ENCODE measurements at places on chromosomes 7 and 10.

- no peak for DNase-seq
Observed at GRCh38 chr7:107581387-107582013, 1.5 kb downstream of the BCAP29 start.

GRCh38 chr10:21724687-21725367, 190.8 kb downstream of the MLLT10 start:
- DNase-seq, result peak; percentile 97

DNA sequence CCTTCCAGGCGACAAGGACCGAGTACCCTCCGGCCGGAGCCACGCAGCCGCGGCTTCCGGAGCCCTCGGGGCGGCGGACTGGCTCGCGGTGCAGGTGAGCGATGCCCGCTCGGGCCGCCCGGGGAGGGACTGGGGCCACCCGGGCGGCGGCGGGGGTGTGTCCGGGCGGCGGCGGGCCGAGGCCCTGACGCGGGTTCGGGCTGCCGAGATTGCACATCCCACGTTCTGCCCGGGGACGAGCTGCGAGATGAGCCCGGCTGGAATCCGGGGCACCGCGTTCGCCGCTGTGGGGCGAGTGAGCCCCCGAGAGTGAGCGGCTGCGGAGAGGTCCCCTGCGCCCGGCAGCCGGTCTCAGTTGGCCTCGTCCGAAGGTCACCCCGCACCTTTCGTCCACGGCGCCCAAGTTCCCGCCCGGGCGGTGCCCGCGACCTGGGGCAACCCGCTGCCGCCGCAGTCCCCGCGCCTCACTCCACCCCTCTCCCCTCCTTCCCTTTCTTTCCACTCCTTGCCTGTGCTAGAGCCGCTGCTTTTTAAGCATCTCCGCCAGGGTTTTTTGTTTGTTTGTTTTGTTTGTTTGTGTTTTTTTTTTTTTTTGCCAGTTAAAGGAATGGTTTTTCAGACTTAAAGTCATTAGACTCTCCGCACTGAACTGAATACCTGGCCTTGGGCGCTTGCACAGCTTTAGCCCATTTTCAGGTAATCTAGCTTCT, 515 bp downstream of the RALA start:
- DNase-seq, result peak; percentile 27

DNA sequence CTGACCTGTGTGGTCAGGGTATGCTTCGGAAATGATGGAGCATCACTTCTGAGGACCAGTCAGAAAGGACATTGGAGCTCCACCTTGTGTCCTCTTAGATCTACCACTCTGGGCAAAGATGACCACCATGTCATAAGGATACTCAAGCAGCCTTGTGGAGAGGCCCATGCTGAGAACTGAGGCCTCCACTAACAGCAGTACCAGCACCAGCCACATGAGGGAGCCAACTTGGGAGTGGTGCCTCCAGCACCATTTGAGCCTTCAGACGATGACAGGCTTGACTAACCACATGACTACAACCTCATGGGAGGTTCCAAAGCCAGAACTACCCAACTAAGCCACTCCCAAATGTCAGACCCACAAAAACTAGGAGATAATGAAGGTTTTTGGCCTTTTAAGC, 116.0 kb downstream of the NPTX2 start:
- DNase-seq, result peak; percentile 4

- DNase-seq, result no peak
Observed at GRCh38 chr10:129274748-129275474, 192.1 kb upstream of the MGMT start.

- no peak for DNase-seq
Observed at GRCh38 chr10:89147256-89147655, 59.9 kb downstream of the CH25H start.

DNA sequence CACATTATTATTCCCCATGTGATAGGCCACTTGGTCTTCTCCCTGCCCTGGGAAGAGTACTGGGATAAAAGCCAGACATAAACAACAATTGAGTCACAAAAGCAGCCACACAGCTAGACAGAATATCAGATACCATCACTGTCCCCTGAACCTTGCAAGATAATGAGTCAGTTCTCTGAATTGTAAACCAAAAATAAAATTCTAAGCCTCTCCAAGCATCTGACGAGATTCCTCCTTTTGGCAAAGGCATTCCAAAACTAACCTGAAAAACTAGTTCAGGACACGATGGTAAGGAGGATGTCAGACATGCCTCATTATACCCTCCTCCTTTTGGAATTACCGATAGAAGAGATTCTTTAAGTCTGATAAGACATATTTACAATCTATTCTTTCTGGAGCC, 450.7 kb downstream of the HTR7 start:
- DNase-seq, result no peak

DNA sequence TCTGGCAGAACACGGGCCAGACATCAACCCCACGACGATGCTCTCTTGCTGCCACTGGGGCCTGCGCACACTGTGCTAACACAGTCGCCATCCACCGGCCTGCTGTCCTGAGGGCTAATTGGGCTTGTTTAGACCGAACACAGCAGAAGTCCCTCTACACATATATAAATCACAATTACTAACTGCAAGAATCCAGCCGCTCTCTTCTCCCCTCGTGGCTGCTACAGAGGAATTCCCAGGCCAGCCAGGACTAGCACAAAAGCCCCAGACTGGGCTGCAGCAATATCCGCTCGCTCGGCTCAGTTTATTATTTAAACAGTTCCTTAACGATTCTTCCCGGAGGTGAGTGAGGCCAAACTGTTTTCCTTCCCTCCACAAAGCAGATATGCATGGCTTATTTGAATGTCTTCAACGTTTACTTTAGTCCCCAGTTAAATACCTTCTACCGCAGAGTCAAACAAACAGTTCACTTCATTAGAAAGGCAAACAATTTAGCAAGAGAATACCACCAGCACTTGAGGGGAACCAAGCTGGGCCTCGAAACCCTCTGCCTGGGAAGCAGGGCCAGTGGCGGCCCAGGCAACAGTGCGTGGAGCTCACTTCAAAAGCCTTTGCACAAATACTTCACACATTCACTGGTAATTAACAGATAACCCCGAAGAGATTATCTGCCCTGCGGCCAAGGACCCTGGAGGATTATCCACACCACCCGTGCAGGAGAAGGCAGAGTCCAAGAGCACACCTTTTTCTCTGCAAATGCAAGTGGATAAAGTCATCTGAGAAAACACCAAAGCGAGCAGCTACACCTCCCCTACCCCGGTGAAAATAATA, 145.3 kb downstream of the GLI3 start:
- DNase-seq, result no peak

DNA sequence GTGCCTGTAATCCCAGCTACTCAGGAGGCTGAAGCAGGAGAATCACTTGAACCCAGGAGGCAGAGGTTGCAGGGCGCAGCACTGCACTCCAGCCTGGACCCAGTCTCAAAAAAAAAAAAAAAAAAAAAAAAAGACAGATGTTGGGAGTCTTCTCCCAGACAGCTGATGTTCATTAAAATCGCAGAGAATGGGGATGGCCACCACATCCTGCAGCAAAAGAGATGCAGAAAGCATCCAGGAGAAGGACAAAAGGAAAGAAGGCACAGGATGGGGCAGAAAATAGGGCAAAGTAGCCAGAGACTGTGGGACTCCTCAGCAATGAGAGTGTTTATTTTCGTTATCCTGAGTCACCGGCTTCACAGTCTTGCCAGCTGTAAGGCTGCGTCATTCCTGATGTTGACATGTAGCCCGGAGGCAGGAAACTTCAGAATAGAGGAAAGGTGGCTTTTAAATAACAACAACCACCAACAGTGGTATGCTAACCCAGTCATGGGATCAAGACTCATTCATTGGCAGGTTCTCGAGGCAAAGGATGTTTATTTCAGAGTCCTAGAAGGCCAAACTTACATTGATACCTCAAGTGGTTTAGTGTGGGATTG, 149.5 kb upstream of the SVIL start:
- no peak for DNase-seq

DNA sequence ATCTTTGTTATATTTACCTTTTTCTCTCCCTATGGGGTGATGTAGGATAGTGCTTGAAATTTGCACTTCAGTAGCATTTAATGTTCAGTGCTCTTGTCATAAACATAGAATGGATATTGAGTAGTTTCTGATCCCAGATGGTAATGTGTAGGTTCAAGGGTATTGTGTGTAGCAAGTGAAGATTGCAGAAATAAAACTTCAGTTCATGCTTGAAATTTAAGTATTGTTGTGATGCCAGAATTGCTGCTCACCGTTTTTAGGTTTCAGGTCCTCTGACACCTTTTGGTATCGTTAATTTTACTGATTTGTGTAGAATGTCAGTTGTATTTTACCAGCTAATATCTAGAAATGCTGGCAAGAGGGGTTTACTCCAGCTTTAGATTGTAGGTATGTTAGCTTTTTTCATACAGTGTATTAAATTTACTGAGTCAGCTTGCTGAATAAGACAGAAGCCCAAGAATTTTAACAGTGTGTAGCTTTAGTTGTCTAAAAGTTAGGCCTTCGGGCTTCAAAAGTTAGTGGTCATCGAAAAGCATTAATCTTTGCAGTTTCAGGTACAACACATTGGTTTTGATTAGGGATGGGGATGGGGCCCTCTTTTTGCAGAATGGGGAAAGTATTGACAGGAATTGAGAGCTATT, 1.9 kb downstream of the PTEN start:
- DNase-seq, result no peak

DNA sequence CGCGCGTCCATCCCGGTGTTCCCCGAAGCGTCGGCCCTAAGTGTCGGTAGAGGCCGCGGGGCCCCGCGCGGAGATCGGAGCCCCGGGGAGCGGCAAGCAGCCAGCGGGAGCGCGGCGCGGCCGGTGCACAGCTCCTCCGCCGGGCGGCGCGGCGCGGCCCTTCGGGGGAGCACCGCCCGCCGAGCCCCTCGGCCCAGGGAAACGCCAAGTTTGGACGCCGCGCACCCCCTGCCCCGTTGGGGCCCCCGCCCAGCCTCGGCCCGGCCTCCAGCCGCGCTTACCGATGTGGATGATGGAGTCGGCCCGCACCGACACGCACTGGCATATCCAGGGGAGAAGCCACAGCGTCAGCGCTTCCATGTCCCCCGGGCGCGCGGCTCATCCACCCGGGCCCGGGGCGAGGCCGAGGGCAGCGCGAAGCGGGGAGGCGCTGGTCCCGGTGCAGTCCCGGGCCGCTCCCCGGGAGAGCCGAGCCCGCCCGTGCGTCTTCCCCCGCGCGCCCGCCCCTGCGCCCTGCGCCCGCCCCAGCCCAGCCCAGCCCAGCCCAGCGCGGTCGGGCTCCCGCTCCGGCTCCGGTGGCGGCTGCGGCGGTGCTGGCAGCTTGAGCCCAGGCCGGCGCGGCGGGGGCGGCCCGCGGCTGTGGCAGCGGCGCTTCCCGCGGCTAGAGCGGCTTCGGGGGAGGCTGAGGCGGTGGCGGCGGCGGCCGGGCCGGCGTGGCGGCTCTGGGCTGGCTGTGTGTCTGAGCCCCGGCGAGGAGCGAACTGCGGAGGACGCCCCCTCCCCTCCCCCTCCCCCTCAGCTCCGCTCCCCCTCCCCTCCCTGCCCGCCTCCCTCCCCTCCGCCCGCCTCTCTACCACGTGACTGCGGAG, at the start of gene GRID1:
GRID1 (minus strand) TSS at position 763 of the 869 bp plus-strand sequence.
- DNase-seq, result peak; percentile 24

GRCh38 chr7:34341326-34341725, 316.7 kb upstream of the NPSR1 start:
- DNase-seq, result no peak

DNA sequence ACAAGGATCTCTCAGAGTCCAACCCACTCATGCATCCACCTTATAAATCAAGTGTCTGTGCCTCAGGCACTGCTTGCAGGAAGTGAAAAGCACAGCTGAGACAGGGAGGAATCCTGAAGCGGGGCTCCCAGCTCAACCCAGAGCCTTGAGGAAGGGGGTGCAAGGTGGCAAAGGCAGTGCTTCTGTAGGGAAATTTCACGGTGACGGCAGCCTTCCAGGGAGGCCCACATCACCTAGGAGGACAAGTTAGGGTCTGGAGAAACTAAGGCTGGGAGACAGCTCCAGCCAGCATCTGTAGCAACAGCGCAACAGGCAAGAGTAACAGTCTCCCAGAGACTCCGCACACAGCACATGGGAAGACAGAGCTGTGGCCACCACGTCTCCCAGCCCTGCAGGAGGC, 2.7 kb downstream of the AOC1 start:
- DNase-seq, result no peak

DNA sequence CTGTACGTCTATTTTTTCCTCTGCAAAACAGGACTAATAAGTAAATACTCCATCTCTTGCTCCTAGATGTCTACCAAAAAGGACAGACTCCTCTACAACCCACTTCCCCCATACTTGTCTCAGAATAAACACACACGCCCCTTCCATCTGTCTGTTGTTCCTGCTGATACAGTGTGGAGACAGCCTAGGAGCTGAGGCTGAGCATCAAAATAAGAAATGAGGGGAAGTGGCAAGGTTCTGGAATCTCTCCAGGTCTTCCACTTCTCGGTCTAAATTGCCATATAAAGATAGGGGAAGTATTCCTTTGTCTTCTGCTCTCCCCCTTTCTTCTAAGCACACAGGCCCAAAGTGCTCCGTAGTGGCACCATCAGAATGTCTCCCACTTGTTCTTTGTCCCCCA, 30.8 kb upstream of the VSIR start:
- no peak for DNase-seq

DNA sequence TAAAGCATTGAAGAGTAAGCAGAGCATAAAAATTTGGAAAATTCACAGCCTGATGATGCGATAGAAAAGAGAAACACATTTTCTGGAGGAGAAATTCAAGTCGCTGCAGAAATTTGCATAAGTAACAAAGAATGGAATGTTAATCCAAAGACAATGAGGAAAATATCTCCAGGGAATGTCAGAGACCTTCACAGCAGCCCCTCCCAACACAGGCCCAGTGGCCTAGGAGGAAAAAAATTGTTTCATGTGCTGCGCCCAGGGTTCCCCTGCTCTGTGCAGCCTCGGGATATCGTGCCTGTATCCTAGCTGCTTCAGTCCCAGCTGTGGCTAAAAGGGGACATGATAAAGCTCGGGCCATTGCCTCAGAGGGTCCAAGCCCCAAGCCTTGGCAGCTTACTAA, 206.8 kb downstream of the TPK1 start:
- DNase-seq, result no peak

DNA sequence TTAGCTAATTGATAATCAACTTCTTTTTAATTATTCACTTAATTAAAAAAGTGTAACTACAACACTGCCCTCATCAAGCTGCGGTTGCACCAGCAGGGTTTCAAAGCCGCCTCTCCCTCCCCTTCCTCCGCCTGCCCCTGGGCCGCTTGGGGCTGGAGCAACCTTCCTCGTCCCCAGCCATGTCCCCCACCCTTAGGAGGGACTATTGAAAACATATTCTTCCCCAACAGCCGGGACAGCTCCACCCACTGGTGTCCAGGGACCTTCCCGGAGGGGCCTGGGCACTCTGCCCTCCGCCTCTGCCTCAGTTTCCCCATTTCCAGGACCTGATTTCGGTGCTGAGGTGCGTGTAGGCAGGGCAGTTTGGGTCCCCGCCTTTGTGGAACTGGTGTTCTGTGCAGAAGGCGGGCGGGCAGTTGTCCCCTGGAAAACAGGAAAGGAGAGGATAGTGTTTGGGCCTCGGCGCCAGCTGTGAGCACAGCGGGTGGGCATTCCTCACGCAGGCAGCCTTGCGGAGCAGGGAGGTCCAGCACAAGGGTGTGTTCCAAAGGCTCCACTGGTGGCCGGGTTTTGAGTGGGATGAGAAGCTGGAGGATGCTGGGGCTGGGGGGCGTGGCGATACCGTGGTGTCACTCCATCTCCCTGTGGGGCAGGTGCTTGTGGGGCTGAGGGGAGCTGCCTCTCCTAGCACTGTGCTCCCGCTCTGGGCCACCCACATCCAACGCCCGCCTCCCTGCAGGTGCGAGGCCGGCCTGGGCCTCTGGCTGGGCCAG, 15.7 kb downstream of the UNCX start:
- DNase-seq, result no peak
